ENCODE measurements at places on chromosomes 2 and 18.

GRCh38 chr18:74228312-74228711 is 63.5 kb downstream of the CYB5A start:
- no peak for DNase-seq

GRCh38 chr2:168804214-168804613 is 1.8 kb downstream of the NOSTRIN start:
- DNase-seq: no peak

DNA sequence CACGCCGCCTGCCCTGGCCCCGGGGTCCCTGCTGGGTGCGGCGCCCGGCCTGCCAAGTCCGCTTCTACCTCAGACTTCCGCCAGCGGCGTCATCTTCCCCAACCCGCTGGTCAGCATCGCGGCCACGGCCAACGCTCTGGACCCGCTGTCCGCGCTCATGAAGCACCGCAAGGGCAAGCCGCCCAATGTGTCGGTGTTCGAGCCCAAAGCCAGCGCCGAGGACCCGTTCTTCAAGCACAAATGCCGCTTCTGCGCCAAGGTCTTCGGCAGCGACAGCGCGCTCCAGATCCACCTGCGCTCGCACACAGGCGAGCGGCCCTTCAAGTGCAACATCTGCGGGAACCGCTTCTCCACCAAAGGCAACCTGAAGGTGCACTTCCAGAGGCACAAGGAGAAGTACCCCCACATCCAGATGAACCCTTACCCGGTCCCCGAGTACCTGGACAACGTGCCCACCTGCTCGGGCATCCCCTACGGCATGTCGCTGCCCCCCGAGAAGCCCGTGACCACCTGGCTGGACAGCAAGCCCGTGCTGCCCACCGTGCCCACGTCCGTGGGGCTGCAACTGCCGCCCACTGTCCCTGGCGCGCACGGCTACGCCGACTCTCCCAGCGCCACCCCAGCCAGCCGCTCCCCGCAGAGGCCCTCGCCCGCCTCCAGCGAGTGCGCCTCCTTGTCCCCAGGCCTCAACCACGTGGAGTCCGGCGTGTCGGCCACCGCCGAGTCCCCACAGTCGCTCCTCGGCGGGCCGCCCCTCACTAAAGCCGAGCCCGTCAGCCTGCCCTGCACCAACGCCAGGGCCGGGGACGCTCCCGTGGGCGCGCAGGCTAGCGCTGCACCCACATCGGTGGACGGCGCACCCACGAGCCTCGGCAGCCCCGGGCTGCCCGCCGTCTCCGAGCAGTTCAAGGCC is 13.7 kb downstream of the SALL3 start:
- DNase-seq: peak; percentile 42

- DNase-seq: no peak
Observed at GRCh38 chr2:28602751-28603639, 107.1 kb downstream of the PLB1 start.

DNA sequence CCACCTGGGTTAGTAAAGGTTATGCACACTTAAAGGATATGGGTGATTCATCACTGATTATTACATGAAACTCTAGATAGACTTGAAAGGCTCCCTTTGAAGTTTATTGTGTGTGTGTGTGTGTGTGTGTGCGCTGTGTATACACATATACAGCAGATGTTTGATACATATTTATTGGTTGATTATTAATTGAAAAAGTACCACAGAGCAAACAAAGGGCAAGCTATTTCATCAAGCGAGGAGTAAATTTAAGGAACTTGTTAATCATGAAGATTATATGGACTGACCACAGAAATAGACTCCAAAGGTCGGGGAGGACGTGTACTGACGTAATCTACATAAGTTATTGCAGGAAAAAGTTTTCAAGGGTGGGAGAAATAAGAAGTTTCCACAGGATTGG is 617.4 kb upstream of the POU3F3 start:
- no peak for DNase-seq

- no peak for DNase-seq
Observed at GRCh38 chr2:47696478-47696831, 86.5 kb upstream of the MSH6 start.

GRCh38 chr18:9665314-9665713 is 42.8 kb upstream of the RAB31 start:
- no peak for DNase-seq

DNA sequence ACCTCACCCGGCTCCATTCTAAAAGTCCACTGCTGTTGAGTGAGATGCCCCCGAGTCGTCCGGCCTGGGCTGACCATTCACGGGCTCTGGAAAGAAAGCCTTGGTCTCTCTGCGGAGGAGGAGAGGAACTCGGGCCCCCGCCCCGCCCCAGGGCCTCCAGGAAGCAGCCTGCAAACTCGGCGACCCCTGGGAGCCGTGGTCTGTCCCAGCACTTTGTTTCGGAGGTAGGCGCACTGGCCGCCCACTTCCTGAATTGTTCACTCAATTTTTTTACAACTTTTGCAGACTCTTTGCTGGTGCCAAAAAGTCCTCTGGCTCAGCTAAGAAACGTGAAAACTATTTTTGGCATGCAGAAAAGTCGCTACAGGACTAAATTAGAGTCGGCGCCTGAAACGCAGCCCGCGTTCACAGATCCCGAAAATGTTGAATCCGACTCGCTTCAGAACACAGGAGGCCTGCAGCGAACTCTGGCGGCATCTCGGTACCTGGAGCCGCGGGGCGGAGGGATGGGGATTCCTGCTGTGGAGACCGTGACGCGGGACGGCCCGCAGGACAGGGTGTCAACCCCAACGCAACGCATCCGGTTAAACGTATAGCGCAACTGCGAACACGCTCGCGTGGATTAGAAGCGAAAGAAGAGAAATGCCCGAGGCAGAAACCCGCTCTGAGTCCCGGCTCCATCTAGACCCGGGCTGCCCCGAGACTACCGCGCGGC is 1.5 kb downstream of the PXDN start:
- DNase-seq: peak; percentile 83

DNA sequence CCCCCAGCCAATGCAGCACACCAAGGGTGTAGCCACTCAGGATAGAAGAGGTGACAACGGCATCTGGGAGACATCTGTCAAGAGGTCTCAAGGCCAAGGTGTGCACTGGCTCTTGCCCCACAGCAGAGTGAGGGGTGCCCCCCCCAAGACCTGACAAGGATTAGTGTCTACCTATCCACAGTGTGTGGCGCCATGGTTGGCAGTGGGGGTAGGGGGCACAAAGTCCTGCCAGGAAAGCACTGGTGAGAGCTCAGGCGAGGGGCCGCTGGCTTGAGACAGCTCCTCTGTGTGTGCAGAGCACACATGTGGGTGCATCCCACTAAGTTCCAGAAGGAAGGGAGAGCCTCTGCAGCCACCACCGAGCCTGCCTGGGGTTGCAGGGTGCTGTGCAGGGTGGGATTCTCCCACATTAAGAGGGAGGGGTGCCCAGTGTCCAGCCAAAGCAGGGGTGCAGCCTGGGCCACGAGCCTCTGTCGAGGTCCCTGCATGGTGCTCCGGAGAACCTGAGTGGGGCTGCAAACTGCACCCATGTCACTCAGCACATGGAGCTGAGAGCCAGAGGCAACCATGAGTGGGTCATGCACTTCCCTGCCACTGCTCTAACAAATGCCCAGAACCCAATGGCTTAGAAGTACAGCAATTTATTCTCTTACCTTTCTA is 311.2 kb upstream of the HDAC4 start:
- DNase-seq: no peak

GRCh38 chr2:24276349-24276899 is 83.9 kb downstream of the ITSN2 start:
- no peak for DNase-seq

GRCh38 chr18:41391616-41392595 is 563.1 kb upstream of the PIK3C3 start:
- peak; percentile 49 for DNase-seq

DNA sequence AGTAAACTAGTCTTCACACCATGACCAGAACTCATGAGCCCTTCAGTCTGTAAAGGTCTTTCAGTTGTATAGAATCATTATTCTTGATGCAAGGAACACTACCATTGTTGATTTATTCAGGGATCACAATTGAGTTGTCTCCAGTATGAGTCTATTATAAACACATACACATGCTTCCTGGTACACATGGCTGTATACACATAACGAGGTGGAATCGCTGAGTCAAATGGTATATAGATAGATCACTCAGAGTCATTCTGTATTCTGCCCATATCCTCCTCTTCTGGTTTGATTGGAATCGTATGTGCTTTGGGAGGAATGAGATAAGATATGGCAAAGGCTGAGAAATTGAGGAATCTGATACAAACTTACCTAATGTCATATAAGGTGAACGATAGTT is 216.0 kb downstream of the UBE2E3 start:
- DNase-seq: no peak

DNA sequence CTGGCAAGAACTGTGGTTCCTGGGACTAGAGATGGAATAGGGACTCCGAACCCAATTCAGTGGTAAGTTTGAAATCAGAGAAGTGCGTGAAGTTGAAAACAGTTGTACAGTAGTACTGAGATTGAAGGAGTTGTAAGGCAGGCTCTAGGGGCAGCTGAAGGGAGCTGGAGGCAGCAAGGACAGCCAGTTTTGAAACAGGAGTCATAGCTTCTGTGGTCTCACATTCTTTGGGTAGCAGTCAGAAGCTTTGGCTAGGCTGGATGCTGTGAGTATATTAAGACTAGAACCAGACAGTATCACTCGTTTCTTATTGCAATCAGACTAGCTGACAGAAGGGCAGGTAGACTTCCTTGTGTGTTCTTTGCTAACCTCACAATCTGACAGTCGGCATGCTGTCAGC is 64.5 kb upstream of the ADAM23 start:
- DNase-seq: no peak

DNA sequence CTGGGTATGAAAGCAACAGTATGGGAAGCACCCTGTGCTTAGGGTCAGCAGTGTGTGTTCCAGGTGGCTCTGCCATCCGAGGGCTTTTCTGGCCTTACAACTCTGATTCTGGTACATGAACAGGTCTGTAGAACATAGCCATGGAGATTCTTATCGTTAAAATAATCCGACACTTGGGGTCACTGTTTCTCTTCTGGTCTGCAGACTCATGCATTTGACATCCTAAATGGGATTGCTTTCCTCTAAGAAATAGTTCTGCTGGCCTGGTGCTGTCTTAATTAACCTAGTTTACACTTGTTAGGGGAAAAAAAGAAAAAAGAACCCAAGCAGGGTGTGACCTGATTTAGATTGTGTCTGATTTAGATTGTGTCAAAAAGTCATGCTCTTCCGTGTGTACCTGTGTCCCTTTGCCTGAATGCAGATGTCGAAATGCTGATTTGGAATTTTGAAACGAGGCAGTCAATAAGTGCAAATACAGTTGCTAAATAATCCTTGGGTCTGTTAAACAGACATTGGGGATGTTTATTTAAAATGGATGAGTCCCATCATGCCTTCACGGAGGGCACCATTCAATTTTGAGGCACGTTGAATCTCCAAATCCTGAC is 59.6 kb downstream of the TRPM8 start:
- no peak for DNase-seq

DNA sequence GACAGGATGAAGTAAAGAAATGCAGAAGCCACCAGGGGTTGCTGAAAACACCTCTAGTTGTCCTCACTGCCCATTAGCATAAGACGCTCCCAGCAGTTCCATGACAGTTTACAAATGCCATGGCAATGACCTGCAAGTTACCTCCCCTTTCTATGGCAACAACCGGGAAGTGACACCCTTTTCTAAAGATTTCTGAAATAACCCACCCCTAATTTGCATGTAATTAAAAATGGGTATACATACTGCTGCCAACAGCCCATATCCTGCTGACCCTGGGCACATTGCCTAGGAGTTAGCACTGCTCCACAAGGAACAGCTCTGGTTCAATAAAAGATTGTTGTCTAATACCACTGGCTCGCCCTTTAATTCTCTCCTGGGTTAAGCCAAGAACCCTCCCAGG is 178.3 kb upstream of the LRATD1 start:
- DNase-seq: no peak

DNA sequence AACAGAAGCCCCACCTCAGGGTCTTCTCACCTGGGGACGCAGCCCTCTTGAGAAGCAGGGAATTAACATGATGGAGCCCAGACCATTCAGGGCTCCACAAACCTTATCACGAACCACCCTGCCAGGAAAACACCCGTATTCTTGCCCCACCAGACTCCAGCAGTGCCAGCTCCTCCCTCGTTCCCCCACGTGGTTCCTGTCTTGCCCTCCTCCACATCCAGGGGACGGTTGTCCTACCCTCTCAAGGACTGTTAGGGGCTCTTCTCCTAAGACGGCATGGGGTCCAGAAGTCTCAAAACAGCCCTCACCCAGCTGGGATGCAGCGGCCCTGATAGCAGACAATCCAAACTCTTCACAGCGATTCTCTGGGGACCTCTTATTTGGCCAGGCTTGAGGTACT is 372.2 kb upstream of the HS6ST1 start:
- no peak for DNase-seq

DNA sequence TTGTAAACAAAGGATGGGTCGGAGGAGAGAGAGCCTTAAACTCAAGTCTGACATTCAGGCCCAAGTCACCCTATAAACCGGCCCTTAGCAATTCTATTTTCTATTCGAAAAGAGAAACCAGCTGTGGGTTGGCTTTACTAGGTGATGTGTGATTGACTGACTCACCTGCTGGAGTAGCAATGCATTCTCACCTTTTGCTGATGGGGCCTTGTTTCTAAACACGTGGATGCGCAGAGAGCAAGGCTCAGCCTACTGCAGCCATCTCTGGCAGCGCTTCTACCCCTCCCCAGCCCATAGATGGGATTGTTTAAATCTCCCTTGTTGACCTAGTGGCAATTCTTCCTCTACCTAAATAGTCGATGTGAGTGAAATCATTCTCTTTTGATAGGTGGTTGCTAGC is 138.5 kb downstream of the MEIS1 start:
- DNase-seq: peak; percentile 50

DNA sequence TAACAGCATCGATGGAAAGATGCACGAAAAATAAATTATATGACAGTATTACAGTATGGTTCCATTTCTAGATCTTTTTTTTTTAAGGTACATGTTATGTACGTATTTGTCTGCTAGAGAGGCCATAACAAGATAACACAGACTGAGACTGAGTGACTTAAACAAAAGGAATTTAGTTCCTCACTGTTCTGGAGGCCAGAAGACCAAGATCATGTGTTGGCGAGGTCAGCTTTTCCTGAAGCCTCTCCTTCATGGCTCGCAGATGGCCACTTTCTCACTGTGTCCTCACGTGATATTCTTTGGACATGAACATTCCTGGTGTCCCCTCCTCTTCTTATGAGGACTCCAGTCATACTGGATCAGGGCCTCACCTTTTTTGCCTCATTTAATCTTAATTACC is 177.4 kb downstream of the CAPN13 start:
- no peak for DNase-seq

- DNase-seq: peak; percentile 86
Observed at GRCh38 chr2:37156857-37157714, at the start of gene EIF2AK2. Gene EIF2AK2 (minus strand): TSS chr2:37156980. CDS start chr2:37147806, 9,174 bp downstream.

DNA sequence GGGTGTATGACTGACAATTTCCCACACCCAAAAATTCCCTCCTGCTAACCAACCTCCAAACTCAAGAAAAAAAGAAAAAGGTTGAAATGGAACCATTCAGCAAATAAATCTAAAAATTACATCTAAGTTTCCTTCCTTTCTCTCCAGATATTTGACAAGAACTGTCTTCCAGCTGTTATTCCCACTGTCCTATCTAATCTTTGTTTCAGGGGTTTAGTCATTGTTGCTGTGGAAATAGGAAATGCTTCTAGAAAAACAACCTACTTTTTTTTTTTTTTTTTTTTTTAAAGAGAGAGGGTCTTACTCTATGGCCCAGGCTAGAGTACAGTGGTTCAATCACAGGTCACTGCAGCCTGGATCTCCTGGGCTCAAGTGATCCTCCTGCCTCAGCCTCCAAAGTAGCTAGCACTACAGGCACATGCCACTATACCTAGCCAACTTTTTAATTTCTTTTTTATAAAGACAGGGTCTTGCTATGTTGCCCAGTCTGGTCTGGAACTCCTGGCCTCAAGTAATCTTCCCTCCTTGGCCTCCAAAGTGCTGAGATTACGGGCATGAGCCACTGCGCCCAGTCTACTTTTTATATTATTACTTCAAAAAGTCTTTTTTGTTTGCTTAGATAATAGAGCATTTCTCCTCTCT is 88.1 kb downstream of the ITSN2 start:
- DNase-seq: no peak

All from H1 (cell line).